D721Med (cell line): ENCODE measurements at places on chromosomes 6 and 20.

DNA sequence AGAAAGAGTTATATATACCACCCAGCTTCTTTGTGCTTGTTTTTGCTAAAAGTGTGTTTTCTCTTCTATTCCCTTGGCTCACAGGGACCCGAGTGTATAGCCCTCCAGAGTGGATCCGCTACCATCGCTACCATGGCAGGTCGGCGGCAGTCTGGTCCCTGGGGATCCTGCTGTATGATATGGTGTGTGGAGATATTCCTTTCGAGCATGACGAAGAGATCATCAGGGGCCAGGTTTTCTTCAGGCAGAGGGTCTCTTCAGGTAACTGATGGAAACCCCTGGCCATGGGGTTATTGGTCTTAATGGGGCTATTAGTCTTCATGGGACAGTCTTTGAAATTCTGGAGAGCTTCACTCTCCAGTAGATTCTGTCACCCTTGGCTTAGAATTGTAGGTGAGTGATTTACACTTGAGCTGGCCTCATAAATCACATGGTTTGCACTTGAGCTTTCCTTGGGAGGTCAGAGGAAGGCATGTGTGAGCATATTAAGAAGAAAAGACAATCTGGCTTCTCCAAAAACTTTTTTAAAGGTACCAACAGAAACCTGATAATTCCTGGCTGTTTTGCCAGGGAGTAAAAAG lies 3.0 kb downstream of the PIM1 start:
- DNase-seq: no peak

GRCh38 chr6:31813465-31813849 lies 1.6 kb downstream of the HSPA1L start:
- DNase-seq: no peak

DNA sequence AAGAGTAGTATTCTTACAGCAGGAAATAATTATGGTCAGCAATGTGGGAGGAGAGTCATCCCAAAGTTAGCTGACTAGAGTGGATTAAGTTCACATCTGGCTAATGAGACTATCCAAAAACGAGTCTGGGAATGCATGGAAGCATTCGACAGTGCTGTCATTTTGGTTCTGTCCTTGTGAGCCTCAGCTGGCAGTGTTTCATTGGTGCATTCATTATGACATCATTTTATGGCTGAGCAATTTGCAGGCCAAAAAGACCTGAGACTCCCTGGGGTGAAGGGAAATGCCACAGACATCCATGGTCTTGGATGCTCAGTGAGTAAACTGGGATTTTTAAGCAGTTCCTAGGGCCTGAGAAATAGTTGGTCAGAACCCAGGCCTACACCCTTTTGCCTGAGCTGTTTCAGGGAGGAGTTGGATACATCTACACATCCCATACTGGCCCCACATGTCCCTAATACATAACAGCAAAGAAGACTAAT lies 196.4 kb upstream of the CCN2 start:
- no peak for DNase-seq

GRCh38 chr20:17617212-17617867 lies 47.5 kb downstream of the DSTN start:
- no peak for DNase-seq
